ENCODE measurements at places on chromosomes 13 and 19. TPM values are rescaled to one million over a fixed set of nuclear protein-coding genes. Genes with fewer than 3 reads are reported as not detected.

GPR183 gene
- total RNA-seq = 34.8 TPM

SIGLEC14 gene
- 5.6 TPM for total RNA-seq

CFAP97D2 gene
- total RNA-seq = not detected

CDC42EP5 gene
- 13.3 TPM for total RNA-seq

Data from sigmoid colon (tissue), 7 donors.